ENCODE measurements at places on chromosomes 3 and 15.

GRCh38 chr15:67784856-67785430, 40.4 kb upstream of the SKOR1 start:
- DNase-seq, result no peak

GRCh38 chr3:159169828-159170227, 368.0 kb downstream of the MFSD1 start:
- no peak for DNase-seq

DNA sequence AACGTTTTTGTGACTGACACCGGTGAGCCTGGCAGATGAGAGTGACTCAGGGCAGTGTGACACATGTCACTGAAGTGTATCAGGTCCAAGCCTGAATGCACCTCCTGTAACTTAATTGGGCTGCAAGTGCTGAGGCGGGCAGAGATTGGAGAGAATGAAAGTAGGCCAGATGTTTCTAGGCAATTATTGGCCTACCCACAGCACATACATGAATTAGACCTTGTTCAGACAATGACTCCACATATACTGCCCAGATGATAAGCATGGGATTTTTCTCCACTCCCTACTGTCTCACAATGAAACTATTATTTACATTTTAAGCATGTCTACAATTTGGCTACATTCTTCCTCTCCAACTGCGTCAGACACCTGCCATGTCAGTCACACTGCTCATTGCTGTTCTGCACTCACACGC, 187.3 kb upstream of the ZNF385D start:
- DNase-seq, result no peak

- DNase-seq, result no peak
These were observed 107.0 kb upstream of the RPL32 start for GRCh38 chr3:12948371-12948770.

- DNase-seq, result no peak
These were observed 25.4 kb downstream of the ADPGK start for GRCh38 chr15:72758182-72758581.
